Dermis blood vessel endothelial cell (primary cell): ENCODE measurements at places on chromosomes 16 and 17.

- DNase-seq = peak; percentile 59
Measured at GRCh38 chr16:25012525-25012991, 2.6 kb downstream of the ARHGAP17 start.

DNA sequence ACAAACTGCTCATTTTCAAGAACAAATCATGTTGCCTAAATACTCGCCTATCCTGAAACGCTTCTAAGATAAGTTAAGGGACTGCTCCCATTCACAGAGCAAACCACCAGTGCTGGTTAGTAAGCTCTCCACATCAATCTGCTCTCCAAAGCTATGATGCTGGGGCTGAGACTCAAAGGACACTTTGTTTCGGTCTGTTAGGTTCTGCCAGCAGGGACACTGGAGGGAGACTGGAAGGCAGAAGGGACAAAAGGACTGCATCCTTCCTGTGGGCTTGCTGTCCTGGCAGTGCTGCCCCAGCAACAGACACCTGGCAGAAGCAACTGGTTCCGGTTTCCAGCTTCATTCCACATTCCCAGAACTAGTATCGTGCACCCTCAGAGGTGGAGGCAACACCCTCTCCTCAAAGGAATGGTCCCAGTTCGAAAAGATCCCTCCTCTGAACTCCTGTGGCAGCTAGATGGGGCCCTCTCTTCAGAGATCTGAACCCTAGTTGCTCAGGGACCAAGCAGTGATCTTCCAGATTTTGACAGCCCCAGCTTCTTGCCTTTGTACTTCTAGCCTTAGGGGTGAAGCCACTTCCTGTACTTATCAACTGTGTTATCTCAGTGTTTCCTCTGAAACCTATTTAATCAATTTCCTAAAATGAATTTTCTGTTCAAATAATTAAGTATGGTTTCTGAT lies 73.4 kb upstream of the GSG1L start:
- DNase-seq = peak; percentile 33

- no peak for DNase-seq
Measured at GRCh38 chr17:42289611-42290181, 1.4 kb downstream of the STAT5A start.

GRCh38 chr16:2751577-2752034 lies 832 bp upstream of the SRRM2 start:
- DNase-seq = no peak

GRCh38 chr17:11638700-11639265 lies 40.5 kb downstream of the DNAH9 start:
- DNase-seq = no peak

GRCh38 chr16:23575834-23576233 lies 18.3 kb downstream of the UBFD1 start:
- no peak for DNase-seq

- DNase-seq = peak; percentile 80
Measured at GRCh38 chr16:66511602-66512271, 38.2 kb downstream of the TK2 start.

DNA sequence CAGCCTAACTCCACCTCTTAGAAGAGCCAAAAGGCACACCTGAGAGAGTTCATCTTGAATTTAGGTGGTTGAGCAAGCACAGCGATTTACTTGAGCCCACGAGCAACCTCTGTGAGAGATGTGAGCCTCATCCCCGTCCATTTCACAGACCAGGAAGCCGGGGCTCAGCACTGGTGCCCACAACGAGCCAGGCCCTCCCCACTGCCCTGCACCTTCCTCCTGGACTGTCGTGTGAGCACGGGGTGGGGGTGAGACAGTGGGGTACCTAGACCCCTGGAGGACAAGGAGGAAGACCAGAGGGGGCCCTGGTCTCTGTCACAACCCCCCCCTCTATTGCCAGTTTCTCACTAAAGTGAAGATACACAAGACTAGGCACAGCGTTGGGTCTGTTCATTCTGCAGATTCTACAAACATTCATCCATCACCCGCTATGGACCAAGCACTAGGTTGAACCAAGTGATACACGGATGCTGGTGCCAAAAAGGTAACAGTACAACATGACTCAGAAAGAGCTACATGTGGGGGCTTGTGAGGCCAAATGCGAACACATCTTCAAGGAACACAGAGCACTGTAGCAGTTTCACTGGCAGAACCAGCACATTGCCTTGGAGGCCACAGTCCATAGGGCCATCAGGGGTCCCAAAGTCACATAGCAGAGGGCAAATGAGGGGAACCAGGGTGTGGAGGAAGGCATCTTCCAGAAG lies 231.9 kb downstream of the PARN start:
- no peak for DNase-seq

- DNase-seq = no peak
Measured at GRCh38 chr17:33925649-33926048, 329.4 kb upstream of the CCL2 start.

DNA sequence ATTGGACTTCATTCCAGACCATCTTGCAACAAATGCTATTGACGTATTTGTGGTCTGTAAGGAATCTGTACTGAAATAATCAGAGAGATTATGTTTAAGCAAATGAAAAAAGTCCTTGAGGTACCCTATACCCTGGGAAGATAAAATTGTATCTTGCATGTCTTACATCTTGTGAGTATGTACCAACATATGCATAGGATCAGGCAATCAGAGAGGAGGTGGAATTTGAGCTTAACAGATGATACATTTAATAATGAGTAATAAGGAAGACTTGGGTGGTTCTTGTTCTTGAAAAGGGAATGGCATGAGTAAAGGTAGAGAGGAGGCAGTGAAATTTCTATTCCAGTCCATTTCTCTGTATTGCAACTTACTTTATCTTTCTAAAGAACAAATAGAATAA lies 10.6 kb downstream of the MOSMO start:
- DNase-seq = no peak

DNA sequence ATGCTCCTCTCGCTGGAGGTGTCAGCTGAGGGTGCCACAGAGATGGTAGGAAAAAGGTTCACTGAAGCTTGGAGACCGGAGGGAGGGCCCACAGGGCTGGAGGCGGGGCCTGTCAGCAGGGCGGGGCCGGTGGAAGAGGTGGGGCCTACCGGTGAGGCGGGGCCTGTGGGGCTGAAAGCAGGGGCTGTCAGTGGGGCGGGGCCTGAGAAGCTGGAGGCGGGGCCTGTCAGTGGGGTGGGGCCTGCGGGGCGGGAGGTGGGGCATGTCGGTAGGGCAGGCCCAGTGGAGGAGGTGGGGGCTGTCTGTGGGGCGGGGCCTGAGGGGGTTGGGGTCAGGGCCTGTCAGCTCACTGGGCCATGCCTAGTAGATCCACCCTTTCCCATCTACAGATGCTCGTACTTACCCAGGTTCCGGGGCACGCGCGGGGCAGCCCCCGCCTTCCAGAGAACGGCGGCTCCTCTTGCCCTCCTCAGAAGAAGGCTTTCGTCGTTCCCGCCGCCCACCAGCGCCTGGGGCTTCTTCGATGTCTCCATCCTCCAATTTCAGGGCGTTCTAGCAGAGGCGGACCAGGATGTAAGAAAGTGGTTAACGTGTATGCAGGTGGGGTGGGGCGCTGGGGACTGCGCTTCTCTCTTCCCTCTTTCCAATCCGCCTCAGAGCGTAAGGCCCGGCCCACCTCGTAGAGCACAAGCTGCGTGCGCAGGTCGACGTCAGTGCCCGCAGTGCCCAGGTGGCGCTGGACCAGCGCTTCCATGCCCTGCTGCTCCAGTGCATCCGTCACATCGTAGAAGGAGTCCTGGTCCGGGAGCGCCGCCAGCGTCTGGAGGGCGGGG lies 9.8 kb downstream of the TMEM208 start:
- DNase-seq = peak; percentile 67

DNA sequence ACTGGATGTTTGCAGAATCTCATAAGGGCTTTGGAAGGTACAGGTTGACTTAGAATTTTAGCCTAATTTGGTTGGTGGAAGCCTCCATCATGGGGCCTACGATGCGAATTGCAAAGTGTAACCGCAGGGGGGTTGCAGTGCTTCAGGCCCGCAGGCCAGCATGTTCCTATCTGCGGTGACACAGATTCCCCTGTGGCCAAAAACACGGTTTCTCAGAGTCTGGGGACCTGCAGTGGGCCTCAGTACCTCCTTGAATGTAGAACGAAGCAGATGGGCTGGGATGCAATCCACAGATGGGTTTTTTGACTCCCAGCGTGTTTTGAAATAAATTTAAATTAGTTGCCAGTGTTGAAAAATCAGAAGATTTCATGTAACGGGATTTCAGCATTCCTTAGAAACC lies 34.7 kb downstream of the KIAA0513 start:
- DNase-seq = no peak

GRCh38 chr16:67141391-67141790 lies 9.4 kb downstream of the B3GNT9 start:
- no peak for DNase-seq

GRCh38 chr17:54372069-54372749 lies 528.4 kb upstream of the TOM1L1 start:
- DNase-seq = no peak

- no peak for DNase-seq
Measured at GRCh38 chr17:77193653-77194052, 52.9 kb downstream of the SEC14L1 start.
